WERI-Rb-1 (cell line): ENCODE measurements at places on chromosomes 6 and 20.

- DNase-seq, result no peak
Observed at GRCh38 chr6:148747145-148747470, 278 bp downstream of the UST start.

DNA sequence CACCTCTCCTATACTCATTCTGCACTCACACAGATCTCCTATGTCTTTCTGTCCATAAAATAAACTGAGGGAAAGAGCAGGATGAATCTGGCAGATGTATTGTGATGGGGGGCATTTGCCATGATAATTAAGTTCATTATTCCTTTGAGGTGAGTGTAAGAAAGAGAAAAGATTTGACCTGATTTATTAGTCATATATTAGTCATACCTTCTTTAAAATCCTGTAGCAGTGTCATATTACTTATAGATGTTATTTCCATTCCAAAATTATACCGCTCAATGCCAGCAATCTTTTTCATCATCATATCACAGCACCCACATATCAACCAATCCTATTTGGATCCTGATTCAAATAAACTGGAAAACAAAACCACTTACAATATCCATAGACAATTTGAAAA, 733.3 kb upstream of the SLC35B3 start:
- DNase-seq, result no peak

- no peak for DNase-seq
Observed at GRCh38 chr6:100023798-100024197, 29.8 kb upstream of the MCHR2 start.

GRCh38 chr6:40788661-40789655, 201.8 kb upstream of the LRFN2 start:
- peak; percentile 90 for DNase-seq

DNA sequence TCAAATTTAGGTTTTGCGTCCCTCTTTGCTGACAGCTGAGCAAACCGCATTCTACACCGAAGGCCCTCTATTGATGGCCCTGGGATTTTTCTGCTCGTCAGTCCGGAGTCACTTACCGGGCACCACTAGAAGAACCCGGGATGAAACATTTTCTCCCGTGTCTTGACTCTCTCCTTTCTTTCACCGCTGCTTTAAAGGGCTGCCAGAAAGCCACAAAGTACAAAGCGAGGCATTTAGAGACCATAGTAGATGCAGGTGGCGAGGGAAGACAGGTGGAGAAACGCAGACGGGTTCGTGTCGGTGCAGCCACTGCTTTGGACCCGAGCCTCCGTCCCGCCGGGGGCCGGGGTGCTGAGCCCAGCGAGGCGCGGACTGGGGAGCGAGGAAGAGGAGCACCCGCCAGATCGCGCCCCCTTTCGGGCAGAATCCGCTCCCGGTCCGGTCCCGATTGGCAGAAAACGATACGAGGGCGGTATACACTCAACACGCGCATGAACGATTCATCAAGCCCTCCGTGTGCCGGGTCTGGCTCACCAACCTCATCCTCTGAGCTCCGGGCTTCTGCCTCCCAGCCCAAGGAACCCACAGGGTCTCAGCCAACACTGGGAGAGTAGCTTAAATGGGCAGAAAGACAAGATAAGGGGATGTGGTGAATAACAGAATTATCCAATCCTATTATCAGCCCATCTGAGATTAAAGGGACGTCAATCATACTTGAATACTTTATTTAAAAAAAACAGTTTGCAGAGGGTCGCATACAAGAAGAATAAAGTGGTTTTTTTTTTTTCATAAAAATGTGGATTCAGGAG, 84.9 kb downstream of the TRIM27 start:
- peak; percentile 97 for DNase-seq

DNA sequence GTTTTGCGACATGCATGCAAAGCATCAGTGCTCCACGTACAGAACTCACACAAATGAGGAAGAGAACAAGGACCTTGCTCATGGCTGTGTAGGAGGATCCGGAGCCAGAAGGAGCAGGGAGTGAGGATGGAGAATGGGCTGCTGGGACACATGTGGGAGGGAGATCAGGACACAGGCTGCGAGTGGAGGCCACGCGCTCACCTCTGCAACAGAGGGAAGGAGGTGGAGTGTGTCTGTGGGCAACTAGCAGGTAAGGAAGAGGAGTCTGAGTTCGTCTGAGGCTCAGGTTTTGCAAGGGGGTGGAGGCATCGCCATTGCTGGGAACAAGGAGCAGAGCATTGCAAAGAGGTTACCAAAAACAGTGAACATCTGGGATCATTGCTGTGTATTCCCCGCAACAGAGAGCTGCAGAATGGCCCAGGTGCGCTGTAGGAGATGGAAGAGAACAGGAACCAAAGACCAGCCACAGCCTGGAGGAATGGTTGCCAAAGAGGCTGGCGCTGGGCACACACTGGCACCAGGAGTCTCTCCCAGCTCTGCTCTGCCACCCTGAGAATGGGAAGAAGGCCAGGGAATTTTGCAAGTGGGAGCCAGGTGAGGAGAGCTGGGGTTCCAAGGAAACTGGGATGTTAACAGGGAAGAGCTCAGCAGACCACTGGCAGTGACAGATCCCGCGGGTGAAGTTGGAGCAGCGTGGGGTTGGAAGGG, 90.0 kb upstream of the RPS6KA2 start:
- no peak for DNase-seq

GRCh38 chr6:163602851-163603250, 188.3 kb downstream of the QKI start:
- no peak for DNase-seq

DNA sequence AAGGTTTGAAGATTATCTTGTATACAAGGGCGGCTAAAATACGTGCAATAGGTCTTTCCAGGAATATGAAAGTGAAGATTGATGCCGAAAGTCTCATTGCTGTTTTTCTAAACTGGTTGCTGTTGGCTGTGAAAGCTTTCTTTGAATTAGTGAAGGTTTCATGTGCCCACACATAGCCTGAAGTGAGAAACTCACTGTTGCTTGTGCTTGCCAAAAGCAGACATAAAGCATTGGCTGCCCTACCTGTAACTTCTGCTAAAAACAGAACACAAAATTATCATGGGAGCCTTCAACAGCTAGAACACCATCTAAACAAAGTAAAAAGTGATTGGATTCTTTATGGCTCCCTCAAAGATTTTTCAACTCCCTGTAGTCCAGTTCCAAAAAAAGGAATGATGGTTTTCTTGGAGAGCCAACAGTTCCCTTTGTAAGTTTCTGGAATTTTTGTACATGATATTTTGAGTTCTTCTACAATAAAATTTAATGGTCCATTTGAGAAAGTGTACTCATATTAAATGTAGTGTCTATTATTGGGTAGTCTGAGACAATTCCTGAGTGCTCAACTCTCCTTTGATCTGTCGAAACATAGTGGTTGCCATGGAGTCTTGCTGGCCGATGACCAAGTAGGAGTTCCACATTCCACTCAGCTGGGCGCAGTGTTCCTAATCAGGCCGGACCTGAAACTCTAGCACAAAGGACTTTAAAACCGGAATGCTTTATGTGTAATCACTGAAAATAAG, 68.5 kb downstream of the PLEKHG1 start:
- DNase-seq, result no peak

GRCh38 chr6:127918506-127919427, 17.9 kb upstream of the THEMIS start:
- no peak for DNase-seq

DNA sequence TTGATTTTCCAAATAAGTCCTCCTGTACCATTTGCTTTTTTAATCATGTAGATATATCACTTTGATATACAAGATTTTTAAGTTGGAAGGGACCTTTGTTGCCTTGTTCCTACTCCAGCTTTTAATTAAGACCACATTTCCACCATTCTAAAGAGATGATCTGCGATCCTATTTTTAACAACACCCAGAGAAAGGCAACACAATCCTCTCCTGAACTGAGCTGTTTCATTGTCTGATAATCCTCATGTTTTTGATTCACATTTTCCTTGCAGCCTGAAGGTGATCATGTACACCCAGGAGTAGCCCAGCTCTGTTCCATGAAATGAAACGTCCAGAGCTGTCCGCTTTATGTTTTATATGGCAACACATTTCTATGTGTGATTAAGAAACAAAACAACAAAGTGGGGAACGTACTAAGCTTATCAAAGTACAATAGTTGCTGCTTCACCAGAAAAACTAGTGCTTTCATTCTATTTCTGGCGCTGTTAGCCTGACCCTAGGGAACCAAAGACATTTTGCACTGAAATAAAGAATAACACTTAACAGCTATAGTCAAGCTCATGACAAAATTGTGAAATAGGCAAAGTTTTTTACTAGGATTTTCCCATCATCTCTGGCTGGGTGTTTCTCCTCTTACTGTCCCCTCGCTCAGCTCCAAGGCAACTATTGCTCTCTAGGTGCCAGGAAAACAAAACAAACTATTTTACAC, 22.6 kb upstream of the TRAF3IP2 start:
- DNase-seq, result no peak

DNA sequence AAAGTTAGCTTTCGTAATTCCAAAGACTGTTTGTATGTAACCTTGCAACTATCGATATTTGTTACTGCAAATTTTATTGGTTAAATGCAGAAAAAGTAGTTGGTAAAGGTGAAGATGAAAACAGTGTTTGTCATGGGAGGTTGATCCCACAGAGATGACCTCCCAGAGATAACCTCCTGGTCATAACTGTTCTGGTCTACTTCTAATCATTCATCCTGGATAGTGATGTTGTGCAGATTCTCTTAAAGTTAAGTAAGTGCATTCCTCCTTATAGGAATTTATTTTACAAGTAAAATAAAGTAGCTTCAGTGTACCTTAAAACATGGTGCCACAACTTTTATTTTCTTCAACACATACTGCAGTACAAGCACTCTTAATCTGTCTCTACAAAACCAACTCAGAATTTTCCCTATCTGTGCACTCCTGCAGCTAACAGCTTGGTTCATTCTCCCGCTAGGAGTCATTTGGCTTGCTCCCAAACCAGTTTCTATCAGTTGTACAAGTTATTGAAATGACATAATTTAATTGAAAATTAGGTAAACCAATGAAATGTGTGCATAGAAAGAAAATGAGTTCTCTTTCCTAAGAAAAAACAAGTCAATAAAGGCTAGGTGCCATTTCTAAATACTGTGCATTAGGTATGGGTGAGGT, 19.2 kb downstream of the METTL24 start:
- no peak for DNase-seq

DNA sequence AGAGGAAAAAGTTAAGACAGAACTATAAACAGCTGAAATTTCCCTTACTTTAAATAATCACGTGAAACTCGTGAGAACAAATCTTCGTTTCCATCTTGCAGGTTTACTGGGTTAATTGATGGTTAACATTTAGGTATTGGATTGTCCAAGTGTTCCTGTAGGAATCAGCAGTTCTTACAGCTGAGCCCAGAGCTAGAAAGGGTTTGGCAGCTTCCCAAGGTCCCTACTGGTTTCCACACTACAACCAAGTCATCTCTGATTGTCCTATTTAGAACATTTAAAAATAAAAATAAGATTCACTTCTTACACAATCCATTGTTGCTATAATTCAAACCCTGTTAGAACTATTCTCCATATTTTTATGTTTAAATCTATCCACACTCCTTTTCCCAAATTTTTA, 15.8 kb downstream of the MPC1 start:
- DNase-seq, result no peak

GRCh38 chr6:34990971-34991560, 102.0 kb downstream of the ANKS1A start:
- no peak for DNase-seq

- no peak for DNase-seq
Observed at GRCh38 chr6:30750379-30750668, 6.0 kb upstream of the IER3 start.

DNA sequence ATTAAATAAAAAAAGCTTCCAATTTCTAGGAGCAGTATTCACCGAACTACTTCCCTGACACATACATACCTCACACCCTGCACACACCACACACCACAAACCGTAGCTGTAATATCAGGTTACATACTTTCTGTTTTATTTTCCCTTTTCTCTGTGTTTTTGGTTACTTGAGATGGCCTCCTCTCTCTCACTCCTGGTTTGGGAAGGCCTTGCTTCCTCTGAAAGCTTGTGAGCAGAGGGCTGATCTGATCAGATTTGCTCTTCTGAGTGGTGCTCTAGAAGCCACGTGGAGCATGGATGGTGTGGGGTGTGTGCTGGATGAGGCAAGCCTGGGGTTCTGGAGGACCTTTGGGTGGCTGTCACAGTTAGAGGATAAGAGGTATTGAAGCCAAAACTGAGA, 20.9 kb downstream of the UTRN start:
- no peak for DNase-seq

DNA sequence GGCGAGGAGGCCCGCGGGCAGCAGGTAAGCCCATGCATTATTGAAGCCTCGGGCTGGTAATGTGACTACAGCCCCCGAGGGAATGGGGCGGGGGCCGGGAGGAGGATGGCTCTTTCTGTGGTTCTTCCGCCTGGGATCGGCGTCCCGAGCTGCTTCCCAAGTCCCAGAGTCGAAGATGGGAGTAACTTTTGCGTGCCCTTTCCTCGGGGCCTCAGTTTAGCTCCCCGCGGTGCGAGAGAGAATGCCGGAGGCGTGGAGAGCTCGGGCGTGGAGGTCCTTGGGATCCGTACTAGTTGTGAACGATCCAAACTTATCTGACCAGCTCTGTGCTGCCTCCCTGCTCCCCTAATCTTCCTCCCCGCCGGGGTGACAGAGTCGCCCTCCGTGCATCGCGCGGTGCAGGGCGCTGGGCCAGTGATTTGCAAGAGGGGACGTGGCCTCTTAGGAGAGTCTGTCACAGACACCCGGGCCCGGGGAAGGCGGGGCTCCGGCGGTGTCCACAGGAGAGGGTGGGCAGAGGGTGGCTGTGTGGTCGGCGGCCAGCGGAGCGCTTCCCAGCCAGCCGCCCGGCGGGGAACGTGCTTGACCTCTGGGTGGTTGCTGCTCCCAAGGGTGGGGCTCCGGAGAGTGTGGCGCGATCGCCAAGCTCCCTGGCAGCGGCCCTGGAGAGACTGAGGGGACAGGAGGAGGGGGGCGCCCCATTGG, 815 bp downstream of the UTRN start:
- peak; percentile 58 for DNase-seq

DNA sequence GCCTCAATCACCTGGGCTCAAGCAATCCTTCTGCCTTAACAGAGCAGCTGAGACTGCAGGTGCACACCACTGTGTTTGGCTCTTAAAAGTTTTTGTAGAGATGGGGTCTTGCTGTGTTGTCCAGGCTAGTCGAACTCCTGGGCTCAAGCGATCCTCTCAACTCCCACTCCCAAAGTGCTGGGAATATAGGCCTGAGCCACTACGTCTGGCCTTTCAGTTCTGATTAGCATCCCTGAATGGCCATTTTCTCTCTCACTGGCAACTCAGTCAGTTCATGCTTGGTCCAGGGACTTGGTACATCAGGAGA, 28.5 kb downstream of the DNMT3B start:
- no peak for DNase-seq

DNA sequence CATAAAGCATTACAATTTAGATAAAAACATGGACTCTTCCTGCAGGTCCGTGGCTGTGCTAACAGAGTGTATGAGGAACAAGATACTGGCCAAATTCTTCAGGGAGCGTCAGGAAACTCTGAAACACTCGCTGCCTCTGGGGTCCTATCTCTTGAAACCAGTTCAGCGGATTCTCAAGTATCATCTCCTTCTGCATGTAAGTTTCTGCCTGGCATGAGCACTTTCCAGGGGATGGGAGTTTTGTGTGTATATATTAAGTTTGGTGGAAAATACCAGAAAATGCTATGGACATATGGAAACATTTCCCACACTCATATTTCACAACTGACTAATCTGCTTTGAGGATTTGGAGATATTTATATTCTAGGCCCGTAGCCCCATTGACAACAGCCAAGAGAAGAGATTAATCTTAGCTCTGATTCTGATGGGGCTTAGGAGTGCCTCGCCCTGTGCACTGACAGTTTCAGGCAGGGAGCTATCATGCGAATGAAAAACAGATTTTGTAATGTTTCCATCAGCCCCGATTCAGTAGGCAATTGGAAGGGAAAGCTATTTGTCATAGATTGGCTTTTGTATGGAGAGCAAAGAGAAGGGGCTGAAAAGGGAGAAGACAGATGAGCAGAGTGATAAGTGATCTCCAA, 64.7 kb upstream of the MTHFD1L start:
- no peak for DNase-seq
